Caudate nucleus (tissue), 63 donors: ENCODE measurements at places on chromosomes 7 and 10.

DNA sequence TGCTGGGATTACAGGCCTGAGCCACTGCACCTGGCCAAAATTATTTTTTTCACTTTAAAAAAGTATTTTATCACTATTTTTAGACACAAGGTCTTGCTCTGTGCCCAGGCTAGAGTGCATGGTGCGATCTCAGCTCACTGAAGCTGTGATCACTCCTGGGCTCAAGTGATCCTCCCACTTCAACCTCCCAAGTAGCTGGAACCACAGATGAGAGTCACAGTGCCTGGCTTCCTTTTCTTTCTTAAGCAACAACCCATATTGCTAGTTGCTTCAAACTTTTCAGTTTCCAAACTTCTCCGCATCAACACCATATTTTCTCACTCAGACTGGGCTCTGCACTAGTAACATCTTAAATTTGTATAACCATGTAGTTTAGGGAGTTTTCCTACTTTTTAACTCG, 9.5 kb upstream of the SMC3 start:
- no peak for DNase-seq

DNA sequence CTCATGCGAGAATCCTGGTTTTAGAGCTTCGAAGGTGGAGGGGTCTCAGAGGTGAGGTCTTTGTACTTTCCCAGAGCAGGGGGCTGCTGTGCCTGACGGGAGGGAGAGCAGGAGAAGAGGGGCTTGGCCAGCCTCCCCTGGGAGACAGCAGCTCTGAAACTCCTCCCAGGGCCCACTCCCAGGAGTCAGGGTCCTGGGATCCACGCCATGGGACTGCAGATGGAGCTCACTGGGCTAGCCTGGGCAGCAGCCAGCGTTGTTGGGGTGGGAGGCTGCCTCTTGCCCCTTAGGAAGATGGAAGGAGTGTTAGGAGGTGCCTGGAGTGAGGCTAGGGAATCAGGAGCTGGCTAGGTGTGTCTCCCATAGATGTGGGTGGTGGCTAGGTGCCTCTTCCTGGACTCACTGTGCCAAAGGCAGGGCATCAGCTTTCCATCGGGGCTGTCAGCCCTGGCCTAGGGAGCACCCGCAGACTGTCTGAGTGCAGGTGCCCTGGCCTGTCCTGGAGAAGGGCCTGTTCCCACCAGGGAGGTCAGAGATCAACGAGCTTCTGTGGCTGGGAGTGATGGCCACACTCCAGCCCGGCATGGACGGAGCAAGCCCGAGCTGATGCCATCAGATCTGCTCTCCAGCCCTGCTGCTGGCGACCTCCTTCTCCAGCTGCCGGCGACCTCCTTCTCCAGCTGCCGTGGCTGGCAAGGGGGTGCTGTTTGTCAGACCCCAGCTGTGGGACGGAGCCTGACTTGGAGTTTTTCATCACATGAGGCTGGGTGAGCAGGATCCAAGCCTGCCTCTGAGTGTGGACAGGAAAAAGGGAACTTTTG, 111.3 kb downstream of the PTPN20 start:
- DNase-seq, result no peak

DNA sequence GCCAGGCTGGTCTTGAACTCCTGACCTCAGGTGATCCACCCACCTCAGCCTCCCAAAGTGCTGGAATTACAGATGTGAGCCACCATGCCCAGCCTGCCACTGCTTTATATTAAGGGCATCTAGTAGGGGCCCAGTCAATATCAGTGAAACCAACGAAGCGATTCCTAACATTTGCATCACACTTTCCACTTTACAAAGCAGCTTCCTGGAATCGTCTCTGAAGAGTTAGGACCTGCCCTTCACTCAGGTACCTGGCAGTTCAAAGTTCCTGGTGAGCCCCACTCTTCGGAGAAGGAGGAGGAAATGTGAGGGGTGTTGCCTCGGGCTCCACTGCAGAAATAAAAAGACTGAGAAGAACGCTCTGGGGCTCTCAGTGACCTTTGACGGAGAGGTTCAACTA, 31.1 kb upstream of the EZH2 start:
- no peak for DNase-seq

GRCh38 chr7:85217085-85217484, 30.2 kb upstream of the SEMA3D start:
- DNase-seq, result no peak

DNA sequence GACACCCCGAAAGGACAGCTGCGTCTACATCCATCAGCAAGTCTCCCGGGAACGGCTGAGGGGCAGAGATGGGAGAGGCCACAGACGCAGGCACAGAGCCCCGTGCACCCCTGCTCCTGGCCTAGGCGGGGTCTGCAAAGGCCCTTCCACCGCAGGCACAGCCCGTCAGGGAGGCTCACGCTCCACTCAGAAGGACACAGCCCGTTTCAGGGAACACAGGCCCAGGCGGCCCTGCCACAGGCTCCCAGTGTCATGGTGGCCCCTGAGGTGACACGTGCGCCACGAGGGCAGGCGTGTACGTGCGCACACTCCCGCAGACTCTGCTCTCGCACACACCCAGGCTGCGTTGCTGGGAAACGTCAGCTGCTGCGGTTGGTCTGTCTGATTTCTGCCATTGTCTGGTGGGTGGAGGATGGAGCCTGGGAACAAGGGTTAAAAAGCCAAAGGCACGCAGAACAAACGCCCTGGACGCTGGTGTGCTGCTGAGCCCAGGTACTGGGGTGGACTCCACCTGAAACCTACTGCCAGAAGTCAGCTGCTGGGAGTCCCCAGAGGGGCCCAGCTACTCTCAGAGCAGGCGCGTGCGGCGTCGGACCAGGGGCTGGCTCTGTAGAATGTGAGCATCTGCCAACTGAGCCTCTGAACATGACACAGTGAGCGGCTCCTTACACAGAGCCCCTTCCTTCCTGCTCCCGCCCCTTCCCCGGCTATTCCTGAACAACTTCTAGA, 13.1 kb downstream of the GPER1 start:
- DNase-seq, result no peak

DNA sequence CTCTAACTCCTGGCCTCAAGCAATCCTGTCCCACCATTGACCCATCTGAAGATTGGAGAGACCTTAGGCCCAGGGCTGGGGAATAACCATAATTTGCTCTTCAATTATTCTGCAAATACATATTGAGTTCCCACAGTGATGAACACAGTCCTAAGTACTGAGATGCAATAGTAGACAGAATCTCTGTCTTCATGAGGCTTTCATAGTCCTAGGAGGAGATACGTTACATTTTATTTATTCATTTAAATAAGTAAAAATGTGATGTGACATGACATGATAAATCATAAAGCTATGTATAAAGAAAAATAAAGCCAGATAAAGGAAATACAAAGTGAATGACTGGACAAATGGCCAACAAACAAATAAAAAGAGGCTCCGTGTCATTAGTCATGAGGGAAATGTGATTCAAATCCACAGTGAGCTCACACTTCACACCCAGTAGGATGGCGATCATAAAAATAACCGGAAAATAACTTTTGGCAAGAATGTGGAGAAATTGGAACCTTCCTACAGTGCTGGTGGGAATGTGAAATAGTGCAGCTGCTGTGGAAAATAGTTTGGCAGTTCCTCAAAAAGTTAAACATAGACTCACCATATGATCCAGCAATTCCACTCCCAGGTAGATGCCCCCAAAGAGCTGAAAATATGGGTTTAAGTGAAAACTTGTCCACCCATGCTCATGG, 52.1 kb upstream of the JCAD start:
- DNase-seq, result no peak
